ENCODE measurements at places on chromosomes 12 and 14. TPM values are rescaled to one million over a fixed set of nuclear protein-coding genes. Genes with fewer than 3 reads are reported as not detected.
A peak's percentile ranks its signal among the peaks of the same experiment; 100 is the strongest.

CBLN3 gene
- total RNA-seq, result 0.72 TPM

EIF2S3B gene
- 6.8 TPM for total RNA-seq

SYNDIG1L gene
- not detected for total RNA-seq

DNA sequence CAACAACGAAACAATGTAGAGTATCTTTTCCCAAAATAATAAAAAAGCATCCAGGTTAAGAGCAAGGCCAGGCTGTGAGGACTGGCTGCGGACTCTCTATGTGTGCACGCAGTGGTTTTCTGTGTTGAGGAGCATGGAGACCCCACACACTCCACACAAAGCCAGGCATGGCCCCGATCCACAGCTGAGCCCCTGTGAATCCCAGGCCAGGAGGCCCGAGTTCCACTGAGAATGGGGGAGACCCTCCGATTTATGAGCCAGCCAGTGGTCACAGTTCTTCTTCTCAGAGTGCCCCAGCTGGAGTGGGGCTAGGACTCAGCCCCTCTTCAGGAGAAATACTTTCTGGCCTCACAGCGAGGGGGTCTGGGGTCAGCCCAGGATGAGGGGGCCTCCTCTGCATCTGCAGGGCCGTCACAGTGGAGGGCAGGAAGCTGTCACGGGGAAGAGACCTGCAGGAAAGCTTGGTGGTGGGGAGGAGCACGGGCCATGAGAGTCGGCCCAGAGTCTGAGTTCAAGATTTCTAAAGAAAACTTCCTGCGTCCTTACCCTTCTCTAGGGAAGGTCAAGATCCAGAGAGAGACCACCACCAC lies 20.1 kb downstream of the NCKAP5L start:
- H3K4me3 ChIP-seq, result no peak overlapping the region
- H3K27ac ChIP-seq, result no peak overlapping the region
- H3K27me3 ChIP-seq, result no peaks in the 10 kb centered on the region
- peaks cover 39% of the 10 kb centered on the region for H3K36me3 ChIP-seq

DNA sequence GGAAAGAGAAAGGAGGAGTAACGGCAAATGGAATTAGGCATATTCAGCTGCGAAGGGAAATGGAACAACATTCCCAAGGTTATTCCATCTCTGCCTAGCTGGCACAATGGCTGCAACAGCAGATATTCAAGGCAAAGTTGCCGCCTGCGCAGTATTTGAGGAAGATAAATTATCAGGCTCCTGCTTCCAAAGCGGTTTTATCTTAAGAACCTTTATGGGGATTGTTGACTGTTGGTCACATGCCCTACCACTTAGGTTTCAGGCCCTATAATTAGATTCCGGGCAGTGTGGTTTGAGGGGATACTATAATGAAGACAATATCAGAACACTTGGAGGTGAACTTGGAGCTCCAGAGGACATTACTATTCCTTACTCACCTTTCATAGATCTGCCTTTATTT lies 99.7 kb downstream of the FGD4 start:
- DNase-seq, result no peak
- no peak overlapping the region for H3K27ac ChIP-seq
- no peaks in the 10 kb centered on the region for H3K36me3 ChIP-seq

DNA sequence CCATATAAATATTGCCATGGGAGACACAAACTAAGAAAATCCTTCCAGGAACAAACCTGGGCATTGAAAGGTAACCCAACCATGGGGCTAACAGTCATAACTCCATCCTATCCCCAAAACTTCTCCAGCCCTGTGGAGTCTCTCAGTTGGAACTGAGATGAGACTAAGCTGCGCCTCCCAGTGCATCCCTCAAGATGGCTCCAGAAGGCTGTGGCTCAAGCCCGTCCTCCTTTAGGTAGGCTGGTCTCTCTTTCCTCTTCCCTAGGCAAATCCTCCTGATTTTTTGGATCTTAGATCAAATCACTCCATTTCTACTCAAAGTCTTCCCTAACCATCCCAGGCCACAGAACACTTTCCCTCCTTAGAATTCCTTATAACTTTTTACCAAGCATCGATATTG lies 364.3 kb upstream of the CCDC196 start:
- H3K4me3 ChIP-seq, result no peak overlapping the region
- no peak for DNase-seq
- H3K36me3 ChIP-seq, result no peaks in the 10 kb centered on the region
- H3K27ac ChIP-seq, result no peak overlapping the region
- no peaks in the 10 kb centered on the region for H3K4me1 ChIP-seq
- no peaks in the 10 kb centered on the region for H3K27me3 ChIP-seq

GRCh38 chr12:6540181-6540877 lies 6.0 kb downstream of the GAPDH start:
- H3K4me3 ChIP-seq, result no peak overlapping the region
- H3K27ac ChIP-seq, result peak overlapping the region; percentile 65
- H3K4me1 ChIP-seq, result peaks cover 11% of the 10 kb centered on the region
- DNase-seq, result peak; percentile 93
- no peaks in the 10 kb centered on the region for H3K27me3 ChIP-seq

- H3K36me3 ChIP-seq, result peaks cover 17% of the 10 kb centered on the region
- H3K27me3 ChIP-seq, result no peaks in the 10 kb centered on the region
- H3K4me3 ChIP-seq, result peak overlapping the region; percentile 15
- no peak for DNase-seq
Observed at GRCh38 chr12:122226366-122227125, 694 bp upstream of the DIABLO start.

All from IMR-90 (cell line).